ENCODE measurements at places on chromosomes 13 and 19.

GRCh38 chr19:48247212-48247611 lies 8.5 kb downstream of the CARD8 start:
- DNase-seq, result no peak

DNA sequence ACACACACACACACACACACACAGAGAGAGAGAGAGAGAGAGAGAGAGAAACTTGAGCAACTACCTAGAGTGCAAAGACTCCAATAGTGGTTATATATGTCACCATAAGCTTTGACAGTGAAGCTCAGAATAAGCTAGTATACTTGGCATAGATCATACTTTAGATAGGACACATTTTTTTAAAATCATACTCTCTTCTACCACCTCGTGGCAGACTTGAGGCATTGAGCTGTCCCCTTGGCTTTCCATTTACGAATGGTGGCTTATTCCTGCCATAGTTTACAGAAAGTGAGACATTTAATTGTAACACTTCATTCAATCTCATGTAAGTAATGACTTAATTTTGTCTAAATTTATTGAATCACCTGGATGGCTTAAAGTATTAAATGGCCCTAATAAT lies 108.2 kb downstream of the EDNRB start:
- peak; percentile 28 for DNase-seq

GRCh38 chr13:26052337-26052736 lies 521 bp upstream of the SHISA2 start:
- no peak for DNase-seq

GRCh38 chr13:26988059-26988769 lies 183.4 kb downstream of the USP12 start:
- DNase-seq, result no peak

GRCh38 chr13:54029226-54029625 lies 1000.6 kb downstream of the OLFM4 start:
- DNase-seq, result no peak

DNA sequence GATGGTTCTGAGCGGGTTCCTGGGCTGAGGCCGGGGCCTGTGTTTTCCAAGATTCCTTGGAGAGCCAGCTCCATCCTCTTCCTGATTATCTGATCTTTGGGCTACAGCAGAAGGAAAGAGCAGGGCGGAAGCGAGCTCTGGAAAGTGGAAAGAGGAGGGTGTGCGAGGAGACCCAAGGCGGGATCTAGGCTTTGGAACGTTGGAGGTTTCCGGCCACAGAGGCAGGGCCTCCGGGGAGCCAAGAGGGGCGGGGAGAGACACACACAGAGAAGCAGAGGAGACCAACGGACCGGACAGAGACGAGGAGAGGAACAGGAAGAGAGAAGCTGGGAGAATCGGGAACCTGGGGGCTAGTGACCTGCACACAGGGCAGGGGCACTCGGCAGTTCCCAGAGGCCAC lies at the start of gene CLEC11A:
Gene CLEC11A (plus strand): TSS at position 296 of the 400 bp plus-strand sequence. CDS start 162 bp downstream, outside the sequence.
- no peak for DNase-seq

GRCh38 chr19:13726323-13726722 lies 38.0 kb upstream of the MRI1 start:
- no peak for DNase-seq

DNA sequence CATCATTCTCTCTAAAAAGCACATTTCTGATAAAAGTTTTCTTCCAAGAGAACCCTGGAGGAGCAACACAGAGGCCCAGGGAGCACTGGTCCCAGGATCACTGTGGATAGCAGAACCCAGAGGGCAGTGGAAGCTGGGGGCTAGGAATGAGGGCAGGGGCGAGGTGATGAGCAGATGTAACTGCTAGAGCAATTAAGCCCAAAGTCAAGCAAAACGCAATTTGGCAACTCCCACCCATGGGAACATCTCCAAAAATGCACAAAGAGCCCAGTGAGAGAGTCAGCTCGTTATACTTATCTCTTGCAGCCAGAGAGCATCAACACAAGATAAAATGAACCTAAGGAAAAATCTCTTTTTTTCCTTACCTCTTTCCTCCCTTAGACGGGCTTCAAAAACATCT lies 284.2 kb downstream of the TBC1D4 start:
- no peak for DNase-seq

DNA sequence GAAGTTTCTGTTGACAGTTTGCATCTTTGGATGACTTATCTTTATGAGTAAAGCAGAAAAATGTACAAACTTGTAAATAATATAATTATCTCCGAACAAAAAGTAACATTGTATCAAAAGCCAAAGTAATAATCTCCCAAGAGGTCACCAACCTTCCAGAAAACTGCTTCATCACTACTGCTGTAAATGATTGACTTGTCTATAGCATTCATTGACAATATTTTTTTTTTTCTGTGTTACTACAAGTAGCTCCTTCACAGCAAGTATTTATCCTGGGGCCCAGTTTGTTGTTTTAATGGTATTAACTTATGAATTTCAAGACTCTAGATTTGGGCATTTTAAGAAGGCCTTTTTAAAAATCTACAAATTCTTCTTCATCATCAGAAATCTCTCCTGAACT lies 242.4 kb downstream of the KLF12 start:
- no peak for DNase-seq

DNA sequence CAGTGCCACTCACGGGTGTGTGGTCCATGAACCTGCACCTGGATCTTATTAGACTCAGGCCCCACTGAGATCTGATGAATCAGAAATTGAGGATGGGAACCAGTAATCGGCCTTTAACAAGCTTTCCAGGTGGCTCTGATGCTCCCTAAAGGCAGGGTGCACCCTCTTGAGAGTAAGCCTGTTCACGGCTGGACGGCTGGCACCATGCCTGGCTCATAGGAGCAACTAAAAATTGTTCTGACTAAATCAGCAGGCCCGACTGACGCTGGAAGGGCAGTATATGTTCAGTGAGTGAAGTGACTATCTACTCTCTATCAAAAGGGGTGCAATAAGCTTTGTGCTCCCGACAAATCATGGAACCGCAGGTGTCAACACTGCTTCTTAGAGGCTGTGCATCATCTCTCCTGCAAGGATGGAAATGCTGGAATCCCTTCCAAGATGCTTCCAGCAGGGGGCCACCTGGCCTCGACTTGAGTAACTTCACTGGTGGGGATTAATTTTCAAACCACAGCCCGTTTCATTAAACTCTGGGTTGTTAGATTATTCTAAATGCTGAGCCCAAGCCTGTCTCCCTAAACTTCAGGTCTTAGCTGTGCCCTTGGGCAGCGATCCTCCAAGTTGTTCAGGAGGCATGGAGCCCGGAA lies 28.4 kb downstream of the TMTC4 start:
- DNase-seq, result no peak

GRCh38 chr19:31390711-31391110 lies 41.5 kb upstream of the TSHZ3 start:
- DNase-seq, result no peak

GRCh38 chr13:51321836-51322235 lies 17.7 kb upstream of the SERPINE3 start:
- no peak for DNase-seq

GRCh38 chr13:110107568-110108347 lies 199.2 kb downstream of the COL4A1 start:
- DNase-seq, result no peak

DNA sequence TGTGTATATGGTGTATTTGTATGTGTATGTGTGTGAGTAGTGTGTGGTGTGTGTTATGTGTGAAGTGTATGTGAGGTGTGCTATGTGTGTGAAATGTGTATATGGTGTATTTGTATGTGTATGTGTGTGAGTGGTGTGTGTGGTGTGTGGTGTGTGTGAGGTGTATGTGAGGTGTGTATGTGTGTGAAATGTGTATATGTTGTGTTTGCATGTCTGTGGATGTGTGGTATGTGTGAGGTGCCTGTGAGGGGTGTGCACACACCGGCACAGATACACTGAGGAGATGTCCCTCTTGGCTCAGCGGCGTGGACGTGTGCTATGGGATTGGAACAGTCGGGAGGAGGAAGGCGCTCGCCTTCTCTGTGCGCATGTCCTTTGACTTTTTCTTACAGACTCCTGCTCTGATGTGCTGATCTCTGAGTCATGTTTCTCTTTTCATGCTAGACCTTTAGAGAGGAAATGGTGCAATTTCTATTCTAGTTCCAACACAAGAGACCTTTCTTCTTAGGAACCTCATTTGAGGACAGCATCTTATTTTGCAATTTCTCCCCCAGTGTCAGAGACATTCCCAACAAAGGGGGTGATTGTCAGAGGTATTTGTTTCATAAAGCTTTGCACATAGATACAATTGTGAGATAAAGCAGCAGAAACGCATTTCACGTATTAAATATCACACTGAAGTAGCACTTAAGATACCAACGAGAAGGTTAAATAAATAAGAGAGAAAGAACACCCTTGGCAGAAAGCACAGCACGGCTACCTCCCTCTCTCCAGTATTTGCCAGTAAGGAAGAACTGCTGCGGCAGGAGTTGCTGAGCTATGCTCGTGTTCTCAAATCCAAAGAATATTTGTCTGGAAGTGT lies 11.3 kb upstream of the TNFRSF19 start:
- DNase-seq, result peak; percentile 28

GRCh38 chr19:54199401-54199800 lies 1.3 kb upstream of the RPS9 start:
- DNase-seq, result no peak

- DNase-seq, result no peak
Measured at GRCh38 chr19:44720945-44721344, 22.0 kb downstream of the CEACAM16 start.

GRCh38 chr19:45876411-45877197 lies 9.3 kb downstream of the IRF2BP1 start:
- peak; percentile 36 for DNase-seq

DNA sequence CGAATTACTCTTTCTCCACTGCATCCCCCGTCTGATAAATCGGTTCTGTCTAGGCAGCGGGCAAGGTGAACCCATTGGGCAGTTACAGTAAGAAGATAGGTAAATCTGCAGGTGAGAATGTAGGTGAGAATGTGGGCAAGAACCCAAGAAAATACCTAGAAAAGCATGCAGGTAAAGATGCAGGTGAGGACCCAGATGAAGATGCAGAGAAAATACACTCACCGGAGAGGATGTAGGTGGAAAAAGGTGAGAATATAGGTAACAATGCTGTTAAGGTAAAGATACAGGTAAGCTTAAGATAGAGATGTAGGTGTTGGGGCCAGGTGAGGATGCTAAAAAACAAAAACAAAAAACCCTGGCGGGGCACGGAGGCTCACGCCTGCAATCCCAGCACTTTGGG lies 6.3 kb upstream of the TNFSF14 start:
- DNase-seq, result no peak

DNA sequence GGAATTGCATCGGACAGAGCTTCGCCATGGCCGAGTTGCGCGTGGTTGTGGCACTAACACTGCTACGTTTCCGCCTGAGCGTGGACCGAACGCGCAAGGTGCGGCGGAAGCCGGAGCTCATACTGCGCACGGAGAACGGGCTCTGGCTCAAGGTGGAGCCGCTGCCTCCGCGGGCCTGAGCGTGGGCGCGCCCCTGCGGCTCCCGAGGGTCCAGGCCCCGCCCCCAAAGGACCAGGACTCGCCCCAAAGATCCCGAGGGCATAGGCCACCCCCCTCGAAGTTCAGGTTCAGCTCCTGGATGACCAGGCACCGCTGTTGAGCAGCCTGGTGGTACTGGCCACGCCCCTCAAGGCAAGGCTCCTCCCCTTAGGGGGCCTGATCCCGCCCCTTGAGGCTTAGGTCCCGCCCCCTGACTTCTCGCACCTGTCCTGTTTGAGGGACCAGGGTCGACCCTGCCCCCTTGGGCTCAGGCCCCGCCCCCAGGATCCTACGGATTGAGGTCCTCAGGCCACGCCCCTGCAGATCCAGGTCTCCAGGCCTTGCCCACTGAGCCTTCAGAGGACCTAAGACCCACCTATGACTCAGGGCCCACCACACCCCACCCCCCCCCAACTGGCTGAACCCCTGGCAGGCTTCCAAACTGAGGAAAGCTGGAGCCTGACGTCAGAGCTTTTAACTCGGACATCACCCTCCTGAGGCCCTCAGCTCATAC lies 43.1 kb downstream of the CYP4F22 start:
- peak; percentile 68 for DNase-seq

GRCh38 chr19:46173886-46174480 lies 25.9 kb downstream of the IGFL2 start:
- no peak for DNase-seq

DNA sequence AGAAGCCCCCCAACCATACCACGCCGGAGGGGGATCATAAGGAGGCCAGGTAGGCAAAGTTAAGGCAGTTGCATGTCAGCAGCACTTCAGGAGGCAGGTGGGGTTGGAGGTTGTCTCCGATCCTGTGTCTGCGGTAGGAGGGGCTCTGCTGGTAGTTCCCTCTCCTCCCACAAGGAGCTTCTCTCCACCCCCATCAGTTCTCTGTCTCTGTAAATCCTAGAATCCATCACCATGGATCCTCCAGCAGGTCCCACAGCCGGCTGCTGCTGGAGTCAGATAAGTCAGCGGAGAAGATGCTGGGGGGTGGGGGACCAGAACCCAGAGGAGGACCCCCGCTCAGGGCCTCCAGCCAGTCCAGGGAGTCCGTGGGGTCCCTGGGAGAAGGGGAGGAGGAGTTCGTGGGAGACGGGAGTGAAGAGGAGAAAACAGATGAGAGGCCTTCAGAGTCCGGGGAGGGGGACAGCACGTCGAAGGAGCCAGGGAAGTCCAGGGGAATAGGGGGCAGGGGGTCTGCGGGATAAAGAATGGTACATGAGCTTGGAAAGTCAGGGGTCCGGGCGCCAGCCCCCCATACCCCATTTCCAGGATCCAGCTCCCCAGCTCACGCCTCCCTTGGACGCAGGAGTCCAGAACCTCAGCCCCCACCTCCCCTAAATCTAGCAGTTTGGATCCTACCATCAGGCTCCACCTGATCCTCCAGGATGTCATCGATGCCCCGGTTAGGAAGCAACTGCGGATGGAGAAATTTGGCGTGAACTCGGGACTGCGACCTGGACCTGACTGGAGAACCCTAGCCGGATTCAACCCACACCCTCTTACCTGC lies 6.3 kb downstream of the MAMSTR start:
- DNase-seq, result no peak

DNA sequence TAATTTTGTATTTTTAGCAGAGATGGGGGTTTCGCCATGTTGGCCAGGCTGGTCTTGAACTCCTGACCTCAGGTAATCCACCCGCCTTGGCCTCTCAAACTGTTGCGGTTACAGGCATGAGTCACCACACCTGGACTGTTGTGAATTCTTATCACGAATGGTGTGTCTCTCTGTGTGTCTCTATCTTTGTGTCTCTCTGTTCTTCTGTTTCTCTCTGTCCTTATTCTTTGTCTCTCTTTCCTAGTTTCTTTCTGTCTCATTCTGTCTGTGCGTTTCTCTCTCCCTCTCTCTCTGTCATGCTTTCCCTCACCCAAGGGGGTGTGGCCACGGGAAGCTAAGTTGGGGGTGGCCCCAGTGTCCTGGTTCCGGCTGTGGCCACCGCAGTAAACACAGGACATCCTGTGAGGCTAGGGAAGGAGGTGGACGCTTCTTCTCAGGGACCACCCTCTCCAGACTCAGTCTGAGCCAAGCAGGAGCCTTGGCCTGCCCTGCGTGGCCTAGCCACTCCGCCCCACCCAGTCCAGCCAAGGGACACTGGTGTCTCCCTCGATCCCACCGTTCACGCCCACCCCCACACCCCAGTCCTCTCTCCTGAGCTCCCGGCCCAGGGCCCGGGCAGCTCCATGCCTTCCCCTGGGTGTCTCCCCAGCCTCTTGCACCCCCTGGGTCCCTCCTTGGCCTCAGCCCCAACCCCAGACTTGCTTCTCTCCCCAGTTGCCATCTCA lies 3.9 kb upstream of the PRX start:
- peak; percentile 28 for DNase-seq

GRCh38 chr19:42542791-42543190 lies 14.5 kb upstream of the CEACAM1 start:
- no peak for DNase-seq

GRCh38 chr19:1126984-1127760 lies 23.4 kb downstream of the GPX4 start:
- DNase-seq, result no peak
